ENCODE measurements at places on chromosomes 5 and 9.

GRCh38 chr5:44641820-44642219 lies 166.9 kb upstream of the MRPS30 start:
- DNase-seq = no peak

DNA sequence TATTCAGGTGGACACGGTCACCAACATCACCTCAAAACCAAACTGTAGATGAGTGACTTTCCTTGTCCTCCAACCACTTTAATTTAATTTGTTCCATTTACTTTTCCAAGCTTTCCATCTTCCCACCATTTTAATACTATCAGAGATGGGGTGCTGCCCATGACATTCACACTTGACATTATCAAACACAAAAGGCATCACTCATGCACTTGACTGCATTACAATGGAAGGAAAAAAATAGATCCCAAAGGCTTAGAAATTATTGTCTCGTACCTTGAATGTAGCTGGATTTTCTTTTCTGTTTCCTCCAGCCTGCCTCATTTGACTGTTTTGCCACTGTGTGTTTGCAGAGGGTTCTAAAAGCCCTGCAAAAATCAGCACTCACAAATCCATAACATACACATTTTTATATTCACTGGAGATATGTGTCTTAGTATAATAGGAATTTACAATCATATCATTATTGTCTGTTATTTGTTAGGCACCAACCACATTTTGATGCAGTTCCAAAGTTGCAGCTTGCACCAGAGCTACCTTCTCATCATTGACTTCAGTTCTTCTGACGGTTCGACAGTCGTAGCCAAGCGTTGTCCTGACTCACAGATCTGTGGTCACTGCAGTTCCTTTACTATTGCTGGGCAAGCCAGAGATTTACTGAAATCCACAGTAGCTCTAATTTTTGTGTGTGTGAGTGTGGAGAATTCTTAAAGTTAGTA lies 712.3 kb upstream of the WWC1 start:
- DNase-seq = no peak

DNA sequence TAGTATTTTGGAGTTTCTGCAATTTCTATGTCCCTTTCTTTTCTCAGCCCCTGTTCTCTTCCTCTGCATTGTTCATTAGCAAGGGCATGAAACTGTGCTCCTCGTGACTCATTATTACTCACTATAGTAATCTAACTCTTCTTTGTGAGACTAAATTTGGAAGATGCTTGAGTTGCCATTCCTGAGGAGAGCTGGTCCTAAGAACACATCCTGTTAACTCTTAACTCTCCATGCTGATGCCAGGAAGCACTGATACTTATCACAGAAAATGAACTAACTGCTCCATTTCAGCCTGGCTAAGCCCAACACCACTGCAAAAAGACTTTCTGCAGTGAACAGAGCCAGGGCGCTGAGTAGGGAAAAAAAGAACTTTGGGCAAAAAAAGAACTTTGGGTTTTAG lies 10.6 kb upstream of the CSNK1A1 start:
- peak; percentile 18 for DNase-seq

DNA sequence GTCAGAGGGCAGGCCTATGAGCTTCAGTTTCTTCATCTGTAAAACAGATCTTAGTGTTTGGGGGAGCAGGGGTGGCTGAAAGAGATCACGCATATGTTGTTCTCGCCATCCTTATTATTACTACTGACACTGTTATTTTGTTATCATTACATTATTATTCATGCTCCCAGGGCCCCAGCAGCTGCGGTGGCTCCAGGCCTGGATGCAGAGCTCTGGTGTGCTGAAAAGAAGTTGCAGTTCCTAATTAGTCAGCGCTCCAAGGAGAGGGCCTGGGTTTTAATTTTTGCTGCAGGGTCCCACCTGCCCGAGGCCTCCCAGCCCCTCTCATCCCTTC lies 19.5 kb downstream of the CXXC5 start:
- DNase-seq = no peak

GRCh38 chr9:97475059-97475458 lies 26.4 kb upstream of the TMOD1 start:
- DNase-seq = no peak

GRCh38 chr9:137201205-137201868 lies 796 bp upstream of the TPRN start:
- DNase-seq = no peak

DNA sequence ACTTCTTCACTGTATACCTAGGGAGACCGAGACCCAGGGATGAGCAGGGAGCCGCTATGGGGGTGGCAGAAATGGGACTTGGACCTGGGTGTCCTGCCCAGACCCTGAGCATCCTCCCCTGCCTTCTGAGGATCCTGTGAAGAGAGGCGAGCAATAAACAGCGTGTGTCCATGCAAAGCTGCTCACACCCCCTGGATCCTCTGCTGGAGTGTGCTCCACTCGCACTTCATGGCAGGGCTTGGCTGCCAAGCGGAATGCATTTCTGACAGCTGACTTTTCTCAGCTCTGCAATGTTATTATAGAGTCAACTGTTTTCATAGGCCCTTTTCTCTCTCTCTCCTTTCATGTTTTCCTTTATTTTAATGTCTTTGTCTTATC lies 31.0 kb upstream of the ALDH1B1 start:
- DNase-seq = no peak

DNA sequence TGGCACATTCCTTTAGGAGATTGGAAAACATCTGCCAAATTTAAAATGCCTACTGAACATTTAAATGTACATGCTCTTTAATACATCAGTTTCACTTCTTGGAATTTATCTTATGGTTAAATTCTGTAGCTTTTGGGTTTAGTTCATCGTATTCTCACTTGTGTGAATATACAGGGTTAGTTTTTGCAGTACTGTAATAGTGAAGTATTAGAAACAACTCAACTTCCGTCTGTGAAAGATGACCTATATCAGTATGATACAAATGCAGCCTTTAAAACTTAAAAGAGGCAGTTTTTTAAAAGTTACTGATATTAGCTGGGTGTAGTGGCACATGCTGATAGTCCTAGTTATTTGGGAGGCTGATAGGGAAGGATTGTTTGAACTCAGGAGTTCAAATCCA lies 57.2 kb downstream of the CDC42SE2 start:
- DNase-seq = no peak

- DNase-seq = no peak
These were observed 220.7 kb upstream of the IL12B start for GRCh38 chr5:159550951-159551350.

DNA sequence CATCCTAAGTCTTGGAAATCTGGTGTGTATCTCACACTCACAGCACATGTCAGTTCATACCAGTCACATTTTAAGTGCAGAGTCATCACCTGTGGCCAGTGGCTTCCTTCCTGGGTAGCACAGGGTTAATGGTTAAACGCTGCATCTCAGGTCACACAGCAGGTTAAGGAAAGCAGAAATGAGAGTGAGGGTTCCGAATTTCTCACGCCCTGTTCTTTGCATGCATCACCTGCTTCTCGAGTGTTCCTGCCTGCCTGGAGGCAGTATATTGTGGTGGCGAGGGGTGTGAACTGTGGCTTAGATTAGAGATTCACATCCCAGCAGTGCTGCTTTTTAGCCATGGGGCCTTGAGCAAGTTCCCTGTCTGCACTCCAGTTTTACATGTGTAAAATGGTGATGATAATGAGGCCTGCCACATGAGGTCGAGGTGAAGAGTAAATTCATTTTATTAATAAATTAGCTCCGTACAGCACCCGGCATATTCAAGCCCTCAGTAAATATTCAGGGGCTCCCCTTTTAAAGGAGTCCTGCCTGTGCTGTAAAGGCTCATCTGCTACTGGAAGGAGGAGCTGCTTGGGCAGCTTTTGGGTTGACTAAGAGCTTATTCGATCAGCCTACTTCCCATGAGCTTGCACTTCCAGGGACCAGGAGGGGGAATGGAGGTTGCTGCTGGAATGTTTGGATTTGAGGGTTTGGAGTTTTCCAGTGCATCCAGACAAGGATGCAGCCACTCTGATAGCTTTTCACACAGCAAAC lies 61.1 kb upstream of the SAP30L start:
- DNase-seq = no peak

GRCh38 chr9:91154686-91155085 lies 207.0 kb downstream of the AUH start:
- DNase-seq = no peak

GRCh38 chr9:130779153-130779855 lies 55.8 kb upstream of the ABL1 start:
- no peak for DNase-seq

DNA sequence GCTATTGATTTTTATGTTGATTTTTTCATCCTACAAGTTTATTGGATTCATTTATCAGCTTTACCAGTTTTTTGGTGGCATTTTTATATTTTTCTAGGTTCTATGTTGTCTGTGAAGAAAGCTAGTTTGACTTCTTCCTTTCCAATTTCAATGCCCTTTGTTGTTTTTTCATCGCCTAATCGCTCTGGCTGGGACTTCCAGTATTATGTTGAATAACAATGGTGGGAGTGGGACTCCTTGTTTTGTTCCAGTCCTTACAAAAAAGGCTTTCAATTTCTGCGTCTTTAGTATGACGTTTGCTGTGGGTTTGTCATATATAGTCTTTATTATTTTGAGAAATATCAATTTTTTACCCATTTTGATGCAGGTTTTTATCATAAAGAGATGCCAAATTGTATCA lies 175.6 kb upstream of the CCNH start:
- no peak for DNase-seq

- DNase-seq = no peak
These were observed 55.4 kb upstream of the RNF130 start for GRCh38 chr5:180126716-180127681.

DNA sequence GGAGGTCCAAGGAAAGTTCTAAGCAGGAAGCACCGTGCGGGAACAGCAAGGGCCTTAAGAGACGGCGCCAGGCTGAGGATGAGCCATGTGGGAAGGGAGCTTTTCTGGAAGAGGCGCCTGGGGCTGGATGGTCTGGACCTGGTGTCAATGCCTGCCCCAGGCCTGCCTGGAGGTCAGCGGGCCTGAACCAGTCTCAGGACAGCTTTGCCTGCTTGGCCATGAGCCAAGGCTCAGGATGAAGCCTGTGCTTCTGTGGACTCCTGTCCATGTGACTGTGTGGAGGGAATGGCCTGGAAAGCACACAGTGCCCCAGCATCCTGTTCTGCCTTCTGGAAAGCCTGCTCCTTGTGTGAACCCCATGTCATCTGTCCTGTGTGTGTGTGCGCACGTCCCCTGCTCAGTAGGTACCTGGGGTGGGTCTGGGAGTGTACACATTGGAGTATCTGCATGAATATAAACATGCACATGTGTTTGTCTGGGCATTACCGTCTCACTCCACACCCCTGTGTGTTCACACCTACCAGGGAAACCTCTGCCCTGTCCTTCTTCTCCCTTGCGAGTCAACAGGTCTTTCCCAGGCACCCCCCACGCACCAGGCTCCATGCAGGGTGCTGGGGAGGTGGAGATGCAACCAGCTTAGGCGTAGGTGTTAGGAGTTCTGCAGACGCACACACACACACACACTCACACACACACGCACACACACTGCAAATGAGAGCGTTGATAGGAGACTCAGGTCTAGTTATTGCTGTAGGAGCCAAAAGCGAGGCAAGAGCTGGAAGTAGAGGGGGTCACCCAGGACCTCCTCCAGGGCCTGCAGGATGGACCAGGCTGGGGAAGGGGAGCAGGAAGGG lies 24.8 kb downstream of the DAB2IP start:
- DNase-seq = no peak

DNA sequence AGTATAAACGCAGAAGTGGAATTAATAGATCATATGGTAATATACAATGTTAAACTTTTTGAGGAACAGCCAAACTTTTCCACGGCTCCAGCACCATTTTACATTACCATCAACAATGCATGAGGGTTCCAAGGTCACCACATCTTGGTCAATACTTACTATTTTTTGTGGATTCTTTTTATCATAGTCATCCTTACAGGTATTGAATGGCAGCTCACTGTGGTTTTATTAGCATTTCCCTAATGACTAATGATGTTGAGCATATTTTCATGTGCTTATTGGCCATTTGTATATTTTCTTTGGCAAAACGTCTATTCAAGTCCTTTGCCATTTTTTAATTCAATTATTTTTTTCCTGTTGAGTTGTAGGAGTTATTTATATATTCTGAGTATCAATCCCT lies 14.1 kb upstream of the RAPGEF6 start:
- DNase-seq = no peak

- no peak for DNase-seq
These were observed 37.1 kb downstream of the LAMC3 start for GRCh38 chr9:131046093-131046380.

DNA sequence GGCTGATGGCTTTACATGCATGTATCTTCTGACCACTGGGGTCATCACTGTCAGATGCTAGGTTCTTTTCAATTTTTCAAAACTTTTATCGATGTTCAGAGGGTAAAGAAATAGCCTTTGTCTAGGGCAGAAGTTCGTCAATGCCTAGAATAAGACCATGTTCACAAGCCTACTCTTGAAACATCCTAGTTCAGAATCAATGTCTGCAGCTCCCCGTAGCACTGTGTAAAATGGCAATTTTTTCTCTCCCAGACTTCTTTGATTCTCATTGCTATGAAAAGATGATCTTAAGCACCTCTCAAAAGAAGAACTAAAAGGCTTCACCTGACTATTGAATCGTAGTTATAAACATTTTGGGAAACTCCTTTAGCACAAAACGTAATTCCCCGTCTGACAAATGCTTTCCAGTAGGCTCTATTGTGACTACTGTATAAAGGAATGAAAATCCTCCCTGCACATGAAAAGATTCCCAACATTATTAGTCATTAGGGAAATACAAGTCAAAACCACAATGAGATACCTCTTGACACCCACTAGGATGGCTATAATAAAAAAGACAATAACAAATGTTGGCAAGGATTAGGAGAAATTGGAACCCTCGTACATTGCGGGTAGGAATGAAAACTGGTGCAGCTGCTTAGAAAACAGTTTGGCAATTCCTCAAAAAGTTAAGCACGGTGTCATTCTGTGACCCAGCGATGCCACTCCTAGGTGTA lies 263.5 kb downstream of the ARHGAP26 start:
- no peak for DNase-seq

- no peak for DNase-seq
These were observed 4.8 kb downstream of the NKD2 start for GRCh38 chr5:1013238-1013947.

DNA sequence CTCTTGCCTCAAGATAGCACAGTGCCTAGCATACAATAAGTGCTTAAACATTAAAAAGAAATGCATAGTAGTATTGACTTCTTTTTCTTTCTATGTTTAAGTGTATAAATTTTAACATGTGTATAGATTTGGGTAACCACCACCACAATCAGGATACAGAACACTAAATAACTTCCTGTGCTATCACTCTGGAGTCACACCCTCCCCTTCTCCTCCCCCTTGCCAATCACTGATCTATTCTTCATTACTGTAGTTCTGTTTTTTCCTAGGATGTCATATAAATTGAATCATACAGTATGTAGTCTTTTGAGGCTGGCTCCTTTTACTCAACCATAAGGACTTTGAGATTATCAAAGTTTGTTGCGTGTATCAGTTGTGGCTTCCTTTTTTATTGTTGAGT lies 68.5 kb downstream of the OSTF1 start:
- no peak for DNase-seq

Data from NCI-H2029 (cell line).